Activated CD8-positive, alpha-beta memory T cell treated with anti-CD3 and anti-CD28 coated beads, Interleukin-2, amount 10 ng/mL, durations not matched to agents 7 days and 5 days (primary cell): ENCODE measurements at places on chromosomes 6 and 20. TPM values are rescaled to one million over a fixed set of nuclear protein-coding genes. Genes with fewer than 3 reads are reported as not detected.

CCN2 gene
- total RNA-seq: not detected

BMP7 gene
- total RNA-seq: not detected

ANKEF1 gene
- 7.3 TPM for total RNA-seq

ADGRF4 gene
- total RNA-seq: not detected

GPX5 gene
- total RNA-seq: not detected

MICB gene
- 44.1 TPM for total RNA-seq

TRIM10 gene
- total RNA-seq: not detected

POLH gene
- 91.4 TPM for total RNA-seq

RSPH9 gene
- total RNA-seq: not detected

DNA sequence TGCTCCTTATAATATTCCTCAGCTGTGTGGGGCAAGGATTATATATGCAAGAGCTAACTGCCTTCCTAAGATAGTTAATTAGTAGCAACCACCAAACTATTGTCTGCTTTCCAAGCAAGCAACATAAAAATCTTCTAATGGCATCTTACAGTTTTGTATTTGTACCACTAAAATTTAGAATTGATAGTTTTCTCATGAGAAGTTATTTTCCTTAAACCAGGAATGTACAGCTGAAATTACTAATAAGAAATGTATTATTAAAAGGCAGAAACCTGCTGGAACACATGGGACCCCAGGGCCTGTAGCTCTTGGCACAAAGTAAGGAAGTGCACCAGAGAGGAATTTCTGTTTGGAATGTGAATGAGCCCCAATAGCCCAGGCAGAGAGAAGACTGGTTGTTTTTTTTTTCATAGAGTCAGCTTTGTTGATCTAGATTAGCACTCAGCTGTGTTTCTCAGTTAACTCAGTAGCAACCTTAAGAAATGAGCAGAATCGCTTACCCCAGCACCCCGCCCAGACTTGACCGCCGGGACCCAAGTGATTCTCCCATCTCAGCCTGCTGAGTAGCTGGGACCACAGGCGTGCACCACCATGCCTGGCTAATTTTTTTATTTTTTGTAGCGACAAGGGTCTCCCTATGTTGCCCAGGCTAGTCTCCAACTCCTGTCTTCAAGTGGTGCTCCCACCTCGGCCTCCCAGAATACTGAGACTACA lies 2.6 kb downstream of the MGME1 start:
- no peak for DNase-seq

DNA sequence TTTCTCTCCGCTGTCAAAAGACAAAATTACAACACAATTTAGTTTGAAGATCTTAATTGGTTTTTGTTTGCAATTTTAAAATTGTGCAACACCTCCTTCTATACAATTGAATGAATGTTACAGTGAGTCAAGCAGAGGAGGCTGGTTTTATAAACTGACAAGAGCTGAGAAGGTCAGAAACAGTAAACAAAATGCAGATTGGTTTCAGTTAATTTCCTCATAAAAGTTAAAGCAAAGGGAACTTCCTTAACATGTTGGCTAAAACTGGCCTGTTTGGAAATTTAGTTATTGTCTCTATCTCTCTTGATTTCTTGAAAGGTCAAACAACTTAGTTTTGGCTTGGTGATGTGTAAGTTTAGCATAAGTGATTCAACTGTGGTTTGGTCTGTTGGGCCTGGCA lies 22.2 kb downstream of the KHDC1L start:
- DNase-seq: no peak

DNA sequence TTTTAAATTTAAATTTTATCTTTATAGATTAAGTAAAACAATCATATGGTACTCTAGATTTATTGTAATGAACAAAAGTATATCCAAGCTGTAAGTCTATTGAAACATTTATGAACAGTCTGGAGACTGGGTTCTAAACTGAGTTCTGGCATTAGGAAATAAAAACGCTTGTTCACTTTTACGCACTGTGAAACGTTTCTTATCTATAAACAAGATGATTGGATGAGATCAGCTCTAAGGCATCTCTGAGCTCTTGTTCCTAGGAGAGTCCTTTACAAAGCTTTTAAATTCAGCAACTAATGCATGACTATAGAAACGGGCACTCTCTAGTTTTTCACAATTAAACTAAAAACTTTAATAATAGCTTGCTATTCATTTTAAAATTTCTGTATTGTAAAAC lies 6.8 kb downstream of the HUS1B start:
- no peak for DNase-seq

DNA sequence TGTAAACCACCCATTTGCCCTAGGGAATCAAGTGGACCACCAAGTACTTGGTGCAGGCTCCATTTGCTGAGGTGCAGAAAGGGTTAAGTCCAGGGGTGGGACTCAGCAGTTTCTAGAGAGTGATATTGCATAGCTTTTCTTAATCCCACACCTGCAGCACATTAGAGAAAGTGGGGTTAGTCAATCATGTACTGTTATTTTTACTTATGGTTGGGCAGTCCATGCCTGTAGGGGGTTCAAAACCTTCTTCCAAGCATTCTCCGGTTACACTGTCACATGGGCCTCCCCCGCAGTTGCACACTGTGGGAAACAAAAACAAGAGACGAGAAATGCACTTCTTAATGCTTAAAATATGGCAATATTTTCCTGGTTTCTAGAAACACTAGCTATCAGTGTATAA lies 65.5 kb downstream of the LAMA4 start:
- no peak for DNase-seq

- DNase-seq: peak; percentile 67
These were observed 132.1 kb downstream of the HUS1B start for GRCh38 chr6:524803-525202.

- DNase-seq: peak; percentile 48
These were observed 454 bp downstream of the L3MBTL3 start for GRCh38 chr6:130018744-130019325.

GRCh38 chr20:37380864-37381579 lies 35.1 kb downstream of the SRC start:
- DNase-seq: no peak

- DNase-seq: no peak
These were observed 74.3 kb downstream of the ARID1B start for GRCh38 chr6:156851454-156851921.

DNA sequence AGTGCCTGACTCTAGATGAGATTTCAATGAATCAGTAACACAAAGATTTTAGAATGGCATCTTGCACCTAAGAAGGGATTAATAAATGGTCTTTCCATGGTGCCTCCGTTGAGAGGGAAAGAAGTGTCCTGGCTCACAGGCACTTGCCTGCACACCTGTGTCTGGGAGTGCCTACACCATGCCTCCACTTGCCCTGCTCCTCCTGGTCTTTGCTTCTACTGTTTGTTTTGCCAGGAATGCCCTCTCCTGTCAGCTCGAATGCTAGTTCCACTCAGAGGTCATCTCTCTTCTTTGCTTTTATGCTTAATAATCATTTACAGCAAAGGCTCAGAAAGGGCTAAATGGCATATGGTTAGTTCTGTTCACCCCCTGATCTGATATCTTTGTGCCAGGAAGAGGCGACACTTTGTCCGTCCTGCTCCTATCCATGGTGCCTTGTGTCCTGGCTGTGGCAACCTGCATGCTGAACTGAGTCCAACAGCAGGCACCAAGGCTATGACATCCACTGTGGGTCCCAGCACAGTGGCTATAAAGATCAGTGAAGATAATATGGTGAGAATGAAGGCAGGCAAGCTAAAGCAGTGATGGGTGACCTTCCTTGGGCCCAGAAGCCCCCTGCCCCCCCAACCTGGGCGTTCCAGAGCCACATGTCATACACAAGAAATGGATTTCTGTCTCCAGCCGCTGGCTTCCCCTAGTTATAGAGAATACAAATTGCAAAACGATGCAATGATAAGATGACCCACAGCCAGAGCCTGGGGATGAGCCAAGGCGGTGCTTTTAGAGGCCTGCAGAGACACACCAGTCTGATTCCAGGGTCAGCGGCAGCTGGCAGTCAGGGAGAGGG lies 1.4 kb downstream of the C6orf132 start:
- DNase-seq: no peak

DNA sequence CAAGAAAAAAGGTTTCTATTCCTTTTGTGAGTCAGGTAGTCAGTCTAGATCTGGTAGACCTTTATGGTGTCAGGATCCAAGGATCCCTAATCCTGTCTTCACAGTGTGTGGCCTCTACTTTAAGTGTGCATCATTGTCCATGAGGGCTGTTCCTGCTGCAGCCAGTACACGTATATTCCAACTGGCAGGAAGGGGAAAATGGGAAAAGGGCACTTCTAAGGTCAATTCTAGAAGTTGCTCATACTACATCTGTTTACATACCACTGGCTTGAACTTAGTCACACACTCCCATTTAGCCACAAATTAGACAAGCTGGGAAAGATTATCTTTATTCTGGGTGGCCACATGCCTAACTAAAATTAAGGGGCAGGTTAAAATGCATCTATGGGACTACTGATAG lies 9.7 kb upstream of the MMS22L start:
- DNase-seq: no peak

- no peak for DNase-seq
These were observed 14.6 kb upstream of the GPR63 start for GRCh38 chr6:96851858-96852257.

DNA sequence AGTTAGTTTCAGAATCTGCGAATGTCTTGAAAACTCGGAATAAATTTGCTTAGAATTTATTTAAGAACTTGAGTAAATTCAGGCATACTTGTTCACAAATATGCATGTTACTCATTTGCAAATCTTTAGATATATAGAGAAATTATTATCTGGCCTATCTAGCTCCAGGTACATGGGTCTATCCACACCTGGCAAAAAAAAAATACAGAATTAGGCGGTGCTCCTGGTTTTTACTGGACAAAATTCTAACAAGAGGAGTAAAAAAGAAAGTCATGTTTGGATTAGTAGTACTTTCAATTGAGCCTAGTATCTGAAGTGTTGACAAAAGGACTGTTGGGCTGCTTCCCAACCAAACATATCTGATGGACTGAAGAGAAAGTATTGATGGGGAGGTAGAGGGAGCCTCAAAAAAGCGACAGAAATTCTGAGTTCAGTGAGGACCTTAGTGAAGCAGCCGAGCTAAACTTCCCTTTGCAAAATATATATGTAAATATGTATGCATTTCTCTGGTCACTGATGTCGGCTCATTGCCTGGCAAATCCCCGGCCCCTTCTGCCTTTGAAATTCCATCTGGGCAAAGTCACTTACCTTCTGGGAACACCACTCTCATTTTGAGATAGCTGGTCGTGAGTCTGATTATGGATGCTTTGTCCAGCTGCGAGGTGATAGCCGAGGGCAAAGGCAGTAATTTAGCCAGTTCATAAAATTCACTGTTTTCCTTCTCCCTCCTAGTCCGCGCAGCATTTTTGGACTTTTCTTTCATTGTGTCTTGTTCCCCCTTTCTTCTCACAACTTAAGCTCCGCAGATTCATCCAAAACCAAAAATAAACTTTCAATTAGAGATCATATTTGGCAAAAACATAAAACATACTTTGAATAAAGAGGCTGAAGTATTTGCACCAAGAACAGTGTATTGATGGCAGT lies 1.8 kb downstream of the SIM1 start:
- no peak for DNase-seq
